Activated T-helper 17 cell treated with anti-CD3 and anti-CD28 coated beads, Interleukin-2, amount 50 U/mL, for 72 hours (primary cell): ENCODE measurements at places on chromosomes 5 and 9.

DNA sequence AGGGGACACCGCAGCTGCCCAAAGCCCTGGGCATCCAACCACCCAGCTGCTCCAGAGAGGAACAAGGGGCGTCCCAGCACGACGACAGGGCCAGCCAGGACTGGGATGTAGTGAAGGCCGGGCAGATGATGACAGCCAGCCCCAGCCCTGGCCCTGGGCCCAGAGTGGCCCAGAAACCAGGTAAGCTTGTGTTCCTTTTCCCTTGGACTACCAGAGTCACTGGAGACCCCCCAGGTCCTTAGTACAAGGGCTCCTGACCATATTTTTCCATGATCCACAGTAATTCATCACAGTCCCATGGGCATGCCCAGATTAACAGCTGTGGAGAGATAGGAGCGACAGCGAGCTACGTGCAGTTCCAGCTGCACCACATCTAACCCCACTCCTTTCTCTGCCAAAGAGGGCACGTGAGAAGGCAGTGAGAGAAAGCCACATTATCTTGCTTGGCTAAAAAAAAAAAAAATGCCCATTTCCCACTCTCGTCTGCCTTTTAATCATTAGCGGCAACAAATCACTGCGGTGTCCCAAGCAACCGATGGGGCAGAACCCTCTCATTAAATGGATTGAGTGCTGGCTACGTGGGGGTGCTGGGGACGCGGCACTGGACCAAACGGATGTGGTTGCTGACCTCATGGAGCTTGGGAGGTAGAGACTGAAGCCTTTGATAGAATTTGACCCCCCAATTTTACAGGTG is 21.7 kb upstream of the SYNPO start:
- no peak for ATAC-seq

DNA sequence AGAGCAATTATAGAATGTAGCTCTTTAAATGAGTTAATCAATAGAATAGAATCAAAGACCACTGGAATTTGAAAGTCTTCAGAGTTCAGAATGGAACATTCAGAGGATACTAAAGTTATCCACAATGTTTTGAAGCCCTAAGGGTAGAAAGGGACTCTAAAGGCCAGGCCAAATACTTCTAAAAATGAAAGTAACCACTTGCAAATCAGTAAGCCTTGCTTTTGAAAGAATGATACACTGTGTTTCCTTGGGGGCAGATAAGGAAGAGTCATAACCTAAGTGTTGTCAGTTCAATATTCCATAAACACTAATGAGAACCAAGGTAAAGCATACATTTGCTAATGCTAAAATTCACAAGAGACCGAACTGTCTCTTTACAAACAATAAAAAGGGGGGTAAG is 813.5 kb downstream of the PTPRD start:
- ATAC-seq, result no peak

DNA sequence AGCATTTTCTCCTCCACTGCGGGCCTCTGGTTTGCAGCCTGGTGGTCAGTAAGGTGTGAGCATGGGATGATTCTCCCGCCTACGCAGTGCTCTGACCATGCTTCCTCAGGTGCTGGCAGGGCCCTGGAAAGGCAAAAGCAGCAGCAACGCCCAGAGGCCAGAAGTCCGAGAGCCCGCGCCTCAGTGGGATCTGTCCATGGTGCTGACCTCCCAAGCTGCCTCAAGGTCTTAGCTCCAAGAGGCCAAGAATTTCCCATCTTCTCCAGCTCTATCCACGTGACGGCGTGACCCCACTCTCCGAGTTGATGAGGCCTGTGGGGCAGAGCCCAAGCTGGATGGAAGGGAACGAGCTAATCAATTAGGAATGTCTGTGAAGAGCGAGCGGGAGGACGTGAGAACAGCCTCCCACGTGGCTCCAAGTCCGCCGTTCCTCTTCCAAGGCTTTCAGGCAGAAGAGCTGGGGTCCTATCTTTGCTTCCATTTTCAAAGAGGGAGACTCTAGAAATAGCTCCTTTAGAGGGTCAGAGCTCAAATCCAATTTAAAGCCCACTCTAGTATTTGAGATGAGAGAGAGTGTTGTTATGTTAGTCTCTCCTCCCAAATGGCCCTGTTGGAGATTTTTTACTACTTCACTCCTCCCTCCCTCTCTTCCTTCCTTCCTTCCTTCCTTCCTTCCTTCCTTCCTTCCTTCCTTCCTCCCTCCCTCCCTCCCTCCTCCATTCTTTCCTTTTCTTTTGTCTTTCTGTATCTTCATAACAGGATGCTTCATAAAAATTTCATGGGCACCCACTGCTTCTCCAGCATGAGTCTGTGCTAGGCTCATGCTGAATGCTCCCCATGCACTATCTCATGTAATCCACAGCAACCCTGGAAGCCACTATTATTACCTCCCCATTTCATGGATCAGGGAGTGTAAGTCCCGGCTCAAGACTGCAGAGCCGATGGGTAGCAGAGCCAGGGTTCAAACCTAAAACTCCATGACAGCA is 69.3 kb downstream of the OLFM1 start:
- ATAC-seq, result no peak

DNA sequence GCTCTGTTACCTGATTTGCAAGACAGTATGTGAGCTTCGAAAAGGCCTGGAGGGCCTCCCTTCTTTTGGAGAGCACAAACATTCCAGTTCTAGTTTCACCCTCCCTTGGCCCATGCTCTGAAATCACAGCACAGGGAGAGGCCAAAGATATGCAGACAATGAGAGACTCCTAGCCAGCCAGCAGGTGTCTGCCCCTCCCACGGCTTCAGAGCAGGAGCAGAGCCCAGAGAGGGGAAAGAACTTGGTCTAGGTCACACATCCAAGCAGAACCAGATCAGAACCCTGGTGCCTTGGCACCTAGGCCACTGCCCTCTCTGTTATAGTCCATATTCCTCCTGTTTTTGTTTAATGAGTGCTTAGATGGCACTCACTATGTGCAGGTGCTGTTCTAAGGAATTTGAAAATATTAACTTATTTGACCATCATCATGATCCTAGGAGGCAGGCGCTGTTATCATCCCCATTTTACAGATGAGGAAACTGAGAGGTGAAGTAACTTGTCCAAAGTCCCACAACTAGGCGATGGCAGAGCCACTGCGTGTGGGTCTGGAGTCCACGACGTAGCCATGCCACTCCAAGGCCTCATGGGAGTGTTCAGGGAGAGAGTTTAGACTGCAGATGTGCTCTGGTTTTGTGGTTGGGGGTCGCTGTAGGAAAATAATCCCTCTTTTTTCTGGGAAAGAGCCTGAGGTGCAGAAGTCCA is 27.2 kb downstream of the TMOD1 start:
- ATAC-seq, result no peak

DNA sequence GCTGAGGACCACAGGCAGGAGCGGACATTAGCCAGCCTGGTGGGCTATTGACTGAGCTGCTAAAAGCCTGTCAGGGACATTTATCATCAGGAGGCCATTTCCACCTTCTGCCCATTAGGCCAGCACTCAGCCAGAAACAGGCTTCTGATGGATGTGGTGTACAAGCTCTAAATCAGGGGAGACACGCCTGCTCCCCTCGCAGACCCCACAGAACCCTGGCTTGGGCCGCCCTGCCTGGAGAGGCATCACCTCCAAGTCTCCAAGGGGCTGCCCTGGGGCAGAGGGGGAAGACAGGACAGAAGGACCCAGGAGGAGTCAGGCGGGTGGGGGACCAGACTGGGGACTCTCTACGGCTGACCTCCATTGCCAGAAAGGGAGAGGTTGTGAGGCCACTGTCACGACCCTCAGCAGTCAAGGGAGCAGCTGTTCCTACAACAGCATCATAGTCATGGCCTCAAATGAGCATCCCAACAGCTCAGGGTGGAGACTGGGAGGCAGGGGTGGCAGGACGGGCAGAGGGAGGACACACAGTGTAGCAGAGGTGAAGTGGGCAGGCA is 24.0 kb upstream of the TRIM14 start:
- no peak for ATAC-seq

- no peak for ATAC-seq
Measured at GRCh38 chr5:95930141-95930930, 31.3 kb downstream of the ELL2 start.

DNA sequence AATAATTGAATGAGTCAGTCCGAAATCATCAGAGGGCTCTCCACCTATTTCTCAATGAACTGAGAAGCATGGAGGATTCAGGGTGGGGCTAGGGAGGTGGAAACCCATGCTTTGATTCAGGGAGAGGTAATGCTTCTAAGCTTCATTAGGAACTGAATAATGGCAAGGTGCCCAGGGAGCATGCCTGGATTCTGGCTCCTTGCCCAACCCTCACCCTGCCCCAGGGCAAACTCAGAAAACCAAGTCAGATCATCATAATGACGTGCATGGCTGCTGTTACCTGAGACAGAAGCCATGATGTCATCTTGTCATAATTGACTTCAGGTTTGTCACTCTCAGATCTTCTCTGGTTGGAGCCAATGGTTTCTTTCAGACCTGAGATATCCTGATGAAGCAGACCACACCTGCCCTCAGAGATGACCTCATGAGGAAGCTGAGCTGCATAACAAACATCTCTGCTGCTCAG is 199.6 kb downstream of the SYK start:
- peak; percentile 64 for ATAC-seq

GRCh38 chr9:114454652-114455051 is 50.6 kb downstream of the WHRN start:
- ATAC-seq, result no peak

- no peak for ATAC-seq
Measured at GRCh38 chr5:124185716-124186115, 560.7 kb downstream of the ZNF608 start.

GRCh38 chr5:172005708-172006320 is 624 bp downstream of the FBXW11 start:
- ATAC-seq, result peak; percentile 4

DNA sequence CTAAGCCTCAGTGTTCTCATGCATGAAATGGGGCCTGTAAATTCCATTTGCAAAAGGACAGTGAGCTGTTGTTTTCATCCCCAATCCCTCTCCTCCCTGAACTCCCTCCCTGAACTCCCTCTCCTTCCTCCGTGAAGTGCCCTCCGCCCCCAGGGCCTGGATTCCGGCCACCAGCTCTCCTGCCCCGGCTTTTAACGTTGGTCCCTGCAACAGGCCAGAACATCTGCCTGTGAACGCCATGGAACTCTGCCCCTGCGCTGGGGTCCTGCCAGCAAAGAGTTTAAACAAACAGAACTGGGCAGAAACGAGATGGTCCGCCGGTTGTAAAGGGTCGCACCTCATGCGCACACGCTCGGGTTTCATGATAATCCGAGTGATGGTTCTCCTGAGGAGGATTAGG is 62.4 kb downstream of the SMIM23 start:
- ATAC-seq, result no peak

GRCh38 chr5:141875795-141876627 is 2.2 kb downstream of the PCDH1 start:
- ATAC-seq, result no peak

GRCh38 chr9:136231478-136232297 is 13.9 kb downstream of the QSOX2 start:
- peak; percentile 65 for ATAC-seq

- ATAC-seq, result no peak
Measured at GRCh38 chr5:39569857-39570256, 145.1 kb upstream of the DAB2 start.
